Fibroblast of skin of abdomen (primary cell): ENCODE measurements at places on chromosomes 12 and 14.

DNA sequence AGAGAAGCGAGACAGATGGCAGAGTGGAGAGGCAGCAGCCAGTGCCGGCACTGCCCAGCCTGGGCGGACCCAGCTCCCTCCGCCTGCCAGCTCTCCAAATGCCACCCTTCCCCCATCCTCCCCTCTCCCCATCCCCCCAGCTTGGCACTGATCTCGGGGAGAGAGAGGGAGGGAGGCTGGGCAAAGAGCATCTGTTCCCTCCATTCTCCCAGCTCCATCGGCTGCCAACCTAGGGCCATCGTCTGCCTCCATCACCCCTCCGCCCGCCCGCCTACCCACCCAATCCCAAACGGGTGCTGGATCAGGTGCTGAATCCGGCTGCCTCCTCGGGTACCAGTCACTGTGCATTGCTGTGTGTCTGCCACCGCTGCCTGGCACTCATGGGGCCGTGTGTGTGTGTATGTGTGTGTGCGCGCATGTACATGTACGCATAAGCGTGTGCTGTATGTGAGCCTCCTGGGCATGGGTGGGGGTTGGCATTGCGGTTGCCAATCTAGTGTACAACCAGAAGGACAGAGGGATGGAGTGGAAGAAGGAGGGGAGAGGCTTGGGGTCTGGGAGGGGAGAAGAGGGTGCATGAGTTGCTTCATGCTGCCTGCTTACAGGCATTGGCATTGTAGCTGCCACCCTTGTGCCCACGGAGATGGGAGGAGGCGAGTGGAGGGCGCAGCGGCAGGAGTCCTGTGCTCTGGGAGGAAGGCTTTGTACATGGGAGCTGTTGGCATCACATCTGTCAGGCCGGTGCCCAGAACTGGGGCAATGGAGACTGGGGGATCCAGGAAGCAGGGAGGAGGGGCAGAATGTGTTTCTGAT lies 38.4 kb downstream of the ZFHX2 start:
- no peak for DNase-seq

- no peak for DNase-seq
Measured at GRCh38 chr14:32629236-32629635, 300.1 kb downstream of the AKAP6 start.

GRCh38 chr12:38508246-38508645 lies 191.7 kb downstream of the ALG10B start:
- no peak for DNase-seq

DNA sequence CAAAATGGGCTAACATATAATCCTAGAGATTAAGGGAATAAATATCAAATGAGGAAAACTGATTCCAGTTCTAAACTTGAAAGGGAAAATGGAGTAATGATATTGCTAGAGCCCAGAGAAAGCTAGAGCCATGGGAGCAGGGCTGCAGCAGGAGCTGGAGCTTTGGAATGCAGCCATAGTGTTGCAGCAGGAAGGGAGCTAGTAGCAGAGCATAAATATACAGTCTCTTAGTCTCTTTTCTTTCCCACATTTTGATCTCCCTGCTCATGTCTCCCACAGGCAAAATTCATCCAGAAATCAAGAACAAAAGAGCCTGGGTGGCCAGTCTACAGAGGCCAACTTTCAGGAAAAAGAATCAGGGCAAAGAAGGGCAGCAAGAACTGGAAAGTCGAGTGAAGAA lies 253.7 kb downstream of the ATXN7L3B start:
- DNase-seq, result no peak

DNA sequence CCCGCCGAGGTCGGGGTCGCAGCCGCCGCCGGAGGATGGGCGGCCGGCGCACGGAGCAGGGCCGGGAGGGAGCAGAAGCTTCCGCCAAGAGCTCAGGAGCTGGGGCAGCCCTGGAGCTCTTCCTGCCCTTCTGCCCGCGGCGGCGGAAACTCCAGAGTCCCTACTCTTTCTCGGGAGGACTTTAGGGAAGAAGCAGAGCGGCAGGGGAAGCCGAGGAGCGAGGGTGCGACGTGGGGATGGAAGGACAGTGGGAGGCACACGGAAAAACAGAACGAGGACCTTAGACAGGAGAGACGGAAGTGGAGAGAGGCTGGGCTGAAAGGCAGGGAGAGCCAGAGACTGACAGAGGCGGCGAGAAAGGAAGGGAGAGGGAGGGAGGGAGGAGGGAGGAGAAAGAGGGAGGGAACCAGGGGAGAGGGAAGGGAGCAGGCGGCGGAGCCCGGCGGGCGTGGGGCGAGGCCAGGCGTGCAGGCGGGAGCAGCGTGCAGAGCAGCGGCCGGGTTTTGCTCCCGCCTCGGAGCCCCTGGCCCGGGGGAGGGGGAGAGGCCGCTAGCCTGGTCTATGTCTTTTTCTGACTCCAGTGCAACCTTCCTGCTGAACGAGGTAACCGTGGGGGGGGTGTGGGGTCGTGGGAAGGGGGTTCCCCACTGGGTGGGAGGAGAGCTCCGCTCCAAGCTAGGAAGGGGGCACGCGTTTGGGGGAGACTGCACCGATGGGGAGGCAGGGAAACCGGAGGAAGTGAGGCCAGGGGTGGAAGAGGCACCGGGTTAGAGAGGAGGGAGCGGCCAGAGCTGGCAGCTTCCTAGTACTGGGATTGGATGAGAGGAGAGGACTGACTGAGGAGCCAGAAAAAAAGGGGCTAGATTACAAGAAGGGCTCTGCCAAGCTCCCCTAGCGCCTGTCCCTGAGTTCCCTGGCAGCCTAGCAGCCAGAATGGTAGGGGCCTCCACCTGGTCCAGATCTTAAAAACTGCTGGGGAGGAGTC lies 2.9 kb upstream of the CACNB3 start:
- DNase-seq, result peak; percentile 83

DNA sequence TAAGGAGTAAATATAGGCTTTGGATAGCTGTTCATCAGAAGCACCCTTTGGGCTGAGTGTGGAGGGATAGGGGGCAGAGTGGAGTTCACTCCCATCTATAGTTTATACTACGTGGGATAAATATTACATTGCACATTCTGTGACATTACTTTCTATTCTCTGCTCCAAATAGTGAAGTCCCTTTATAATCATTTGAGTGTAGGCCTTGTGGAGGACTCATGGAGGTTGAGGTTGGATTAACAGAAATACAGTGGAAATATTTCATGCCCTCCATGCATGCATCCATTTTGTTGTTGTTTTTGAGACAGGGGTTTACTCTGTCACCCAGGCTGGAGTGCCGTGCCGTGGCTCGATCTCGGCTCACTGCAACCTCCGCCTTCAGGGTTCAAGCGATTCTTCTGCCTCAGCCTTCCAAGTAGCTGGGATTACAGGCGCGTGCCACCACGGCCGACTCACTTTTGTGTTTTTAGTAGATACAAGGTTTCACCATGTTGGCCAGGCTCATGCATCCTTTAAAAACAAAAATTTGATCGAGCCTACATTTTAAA lies 1.4 kb downstream of the CHPT1 start:
- no peak for DNase-seq

- DNase-seq, result peak; percentile 74
Measured at GRCh38 chr14:53044486-53044885, 93.6 kb upstream of the FERMT2 start.

DNA sequence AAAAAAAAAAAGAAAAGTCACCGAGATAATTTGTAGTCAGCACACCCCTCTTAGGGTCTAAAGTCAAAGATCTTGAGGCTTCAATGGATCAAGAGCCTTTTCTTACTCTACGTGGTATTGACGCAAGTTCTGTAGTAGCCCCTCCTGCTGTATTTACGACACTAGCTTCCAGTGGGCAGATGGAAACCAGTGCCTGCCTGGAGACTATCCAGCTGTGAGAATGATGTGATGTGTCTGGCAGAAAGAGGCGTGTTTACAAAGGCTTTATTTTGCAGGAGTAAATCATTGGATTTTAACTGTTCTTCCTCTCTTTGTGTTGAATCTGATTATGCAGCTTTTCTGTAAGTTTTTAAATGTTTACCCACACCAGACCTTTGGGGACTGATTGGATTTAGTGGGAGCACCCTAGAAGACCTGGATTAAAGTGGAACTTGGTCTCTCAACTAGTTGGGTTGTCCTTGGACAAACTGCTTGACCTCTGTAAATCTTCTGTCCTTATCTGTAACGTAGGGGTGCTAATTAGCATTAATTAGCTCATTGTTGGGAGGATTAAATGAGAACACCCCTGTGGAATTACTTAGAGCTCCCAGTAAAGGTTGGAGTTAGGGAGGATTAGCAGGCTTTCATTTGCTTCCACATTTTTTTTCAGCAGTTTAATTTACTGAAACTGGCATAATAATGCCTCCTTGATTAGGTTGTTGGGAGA lies 72.4 kb downstream of the RASSF3 start:
- DNase-seq, result peak; percentile 68

DNA sequence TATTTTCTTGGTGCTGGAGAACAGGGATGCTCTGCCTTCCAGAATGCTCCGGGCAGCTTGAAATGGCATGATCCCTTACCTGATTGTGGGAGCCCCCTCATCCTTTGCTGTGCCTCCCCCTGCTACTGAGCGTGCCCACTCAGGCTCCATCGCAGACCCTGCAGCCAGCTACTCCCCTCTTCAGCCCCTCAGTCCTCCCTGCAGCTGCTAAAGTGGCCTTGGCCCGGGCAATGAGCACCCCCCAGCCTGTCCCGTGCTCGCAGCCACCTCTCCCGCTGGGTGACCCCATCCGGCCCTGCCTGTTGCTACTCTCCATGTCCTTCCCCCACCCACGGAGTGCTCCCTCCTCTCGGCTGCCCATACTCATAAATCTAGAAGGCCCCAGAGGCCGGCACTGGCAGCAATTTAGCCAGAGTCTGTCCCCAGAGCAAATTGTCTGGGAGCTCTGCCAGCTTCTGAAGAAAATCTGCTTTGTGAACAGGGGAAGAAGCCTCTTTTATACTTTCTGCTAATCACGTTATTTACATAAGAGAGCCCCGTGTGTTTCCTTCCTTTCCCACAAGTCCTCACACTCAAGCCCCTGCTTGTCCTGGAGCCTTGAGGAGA lies 143.7 kb upstream of the FRMD6 start:
- DNase-seq, result peak; percentile 85

DNA sequence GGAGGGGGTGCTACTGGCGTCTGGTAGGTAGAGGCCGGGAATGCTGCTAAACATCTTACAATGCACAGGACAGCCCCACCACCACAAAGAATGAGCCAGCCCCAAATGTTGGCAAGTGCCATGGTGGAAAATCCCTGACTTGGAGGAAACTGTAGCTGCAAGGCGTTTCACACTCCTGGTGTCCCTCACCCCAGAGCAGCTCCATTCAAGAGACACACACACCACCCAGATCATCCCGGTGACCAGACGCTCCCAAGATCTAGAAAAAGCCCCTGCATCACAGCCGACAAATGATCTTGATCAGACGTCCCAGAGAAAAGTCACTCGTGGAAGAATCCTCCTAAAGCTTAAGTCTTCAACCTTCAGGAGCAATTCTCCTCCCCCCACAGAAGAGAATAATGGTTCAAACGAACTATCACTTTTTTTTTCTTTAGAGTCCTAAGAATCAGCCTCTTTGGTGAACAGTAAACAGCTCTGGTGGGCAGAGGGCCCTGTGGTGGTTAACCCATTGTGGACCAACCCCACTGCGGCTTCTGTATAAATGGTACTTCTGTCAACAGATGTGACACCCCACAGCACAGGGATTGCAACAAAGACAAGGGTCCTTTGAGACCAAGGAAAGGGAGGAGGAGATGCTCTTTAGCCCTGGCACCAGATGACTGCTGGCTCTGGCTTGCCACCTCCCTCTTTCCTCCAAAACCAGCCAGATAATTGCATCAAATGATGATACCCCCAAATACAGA lies 2.7 kb downstream of the GLTP start:
- DNase-seq, result no peak

DNA sequence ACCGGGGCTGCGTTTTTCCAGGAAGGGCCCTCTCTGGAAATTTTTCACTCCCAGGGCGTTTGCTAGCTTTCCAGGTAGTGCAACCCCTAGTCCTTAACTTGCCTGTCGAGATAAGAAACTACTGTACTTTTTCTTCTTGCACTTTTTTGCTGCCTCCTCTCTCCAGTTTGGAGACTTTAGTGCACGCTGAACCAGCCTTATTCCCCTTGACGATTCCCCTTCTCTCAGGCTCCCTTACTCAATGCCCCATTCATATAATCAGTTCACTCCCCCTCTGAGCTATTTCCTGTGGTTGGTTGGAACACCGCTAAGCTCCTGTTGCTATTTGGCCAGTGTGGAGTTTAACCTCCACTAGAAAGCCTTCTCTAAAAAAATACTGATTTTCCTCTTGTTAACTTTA lies 682 bp downstream of the CREBL2 start:
- DNase-seq, result peak; percentile 56

GRCh38 chr12:46373301-46374296 lies 1.0 kb upstream of the SLC38A2 start:
- DNase-seq, result peak; percentile 61

GRCh38 chr12:54251667-54252284 lies 28.1 kb downstream of the CBX5 start:
- DNase-seq, result peak; percentile 49

GRCh38 chr14:36132826-36133225 lies 43.7 kb downstream of the PTCSC3 start:
- no peak for DNase-seq

DNA sequence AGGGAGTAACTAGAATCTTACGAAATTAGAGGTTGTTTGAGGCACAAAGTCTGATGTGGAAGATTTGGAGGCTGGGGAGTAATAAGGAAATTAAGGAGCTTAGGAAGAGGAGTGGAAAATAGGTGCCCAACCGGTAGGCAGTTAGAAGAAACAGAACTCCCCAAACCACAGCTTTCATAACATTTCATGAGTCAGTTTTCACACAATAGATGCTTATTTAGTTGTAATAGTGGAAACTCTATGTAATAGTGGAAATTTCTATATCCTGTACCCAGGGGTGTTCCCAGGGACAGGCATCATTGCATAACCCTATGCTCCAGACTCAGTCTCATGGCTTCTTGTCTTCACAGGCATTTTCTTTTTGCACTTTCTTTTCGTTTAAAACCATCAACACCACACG lies 8.3 kb downstream of the C3AR1 start:
- DNase-seq, result peak; percentile 48

DNA sequence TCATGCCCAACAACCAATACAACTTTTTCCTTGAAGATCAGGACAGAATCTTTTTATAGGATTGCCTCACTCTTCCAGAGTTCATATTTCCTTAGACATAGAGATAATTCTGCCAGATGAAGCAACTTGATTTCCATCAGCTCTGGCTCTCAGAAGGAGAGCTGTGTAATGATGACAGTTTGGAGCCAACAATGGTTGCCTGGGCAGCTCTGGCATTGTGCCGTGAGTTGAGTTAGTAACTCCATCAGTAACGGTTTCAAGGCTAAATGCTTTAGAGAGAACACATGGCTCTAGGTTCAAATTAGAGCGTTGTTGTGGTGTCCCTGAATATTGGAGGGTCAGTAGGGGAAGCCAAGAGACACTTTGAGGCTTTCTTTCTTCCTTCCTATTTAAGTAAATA lies 501.7 kb upstream of the SEL1L start:
- DNase-seq, result no peak

- DNase-seq, result peak; percentile 98
Measured at GRCh38 chr14:34665785-34666435, 36.0 kb upstream of the SNX6 start.

DNA sequence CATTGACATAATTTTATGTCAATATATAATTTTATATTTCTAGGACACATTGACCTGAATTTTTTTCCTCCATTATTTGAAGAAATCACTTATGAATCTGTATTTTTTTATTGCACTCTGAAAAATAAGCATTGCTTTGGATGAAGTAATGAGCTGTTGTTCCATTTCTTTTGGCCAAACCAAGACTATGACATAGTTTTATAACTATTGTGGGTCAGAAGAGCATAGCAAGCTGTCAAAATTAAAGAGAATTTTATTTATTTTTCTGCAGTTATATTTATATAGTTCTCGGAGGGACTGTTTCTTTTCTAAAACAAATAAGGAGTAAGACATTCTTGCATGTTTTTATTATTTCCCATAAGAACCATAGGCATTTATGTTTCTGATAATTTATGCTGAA lies 8.5 kb downstream of the C12orf75 start:
- no peak for DNase-seq

GRCh38 chr12:9674226-9674590 lies 4.7 kb downstream of the CLEC2D start:
- DNase-seq, result no peak
